ENCODE measurements at places on chromosomes 5 and 9.

GRCh38 chr9:126872516-126872915 is 12.1 kb downstream of the ZBTB34 start:
- no peak for DNase-seq

GRCh38 chr5:80934751-80935150 is 25.4 kb upstream of the RASGRF2 start:
- DNase-seq, result no peak

DNA sequence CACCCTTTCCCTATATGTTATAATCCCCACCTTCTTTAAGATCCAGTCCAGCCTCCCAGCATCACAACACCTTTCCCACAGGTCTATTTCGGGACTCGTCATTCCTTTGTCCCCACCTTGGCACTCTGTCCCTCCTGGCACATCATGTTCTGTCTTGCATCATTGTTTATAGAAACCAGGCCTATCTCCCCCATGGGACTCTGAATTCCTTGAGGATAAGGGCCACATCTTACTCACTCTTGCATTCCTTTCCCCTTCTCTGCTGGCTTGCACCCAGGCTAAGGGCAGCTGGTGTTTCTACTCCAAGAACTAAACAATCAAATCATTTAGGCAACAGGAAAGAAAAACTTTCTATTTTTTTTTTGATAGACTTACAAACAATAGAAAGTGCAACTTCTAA is 205.7 kb downstream of the AGTPBP1 start:
- no peak for DNase-seq

GRCh38 chr9:133340256-133340655 is 4.3 kb upstream of the SURF6 start:
- DNase-seq, result no peak

- DNase-seq, result no peak
Observed at GRCh38 chr9:107942291-107942690, 452.7 kb upstream of the KLF4 start.

GRCh38 chr5:140877262-140877581 is 2.1 kb downstream of the PCDHA12 start:
- DNase-seq, result no peak

Data from cortex of kidney (tissue), 1 donor.